Fibroblast of lung (primary cell): ENCODE measurements at places on chromosomes 12 and 14. TPM values are rescaled to one million over a fixed set of nuclear protein-coding genes. Genes with fewer than 3 reads are reported as not detected.

DNA sequence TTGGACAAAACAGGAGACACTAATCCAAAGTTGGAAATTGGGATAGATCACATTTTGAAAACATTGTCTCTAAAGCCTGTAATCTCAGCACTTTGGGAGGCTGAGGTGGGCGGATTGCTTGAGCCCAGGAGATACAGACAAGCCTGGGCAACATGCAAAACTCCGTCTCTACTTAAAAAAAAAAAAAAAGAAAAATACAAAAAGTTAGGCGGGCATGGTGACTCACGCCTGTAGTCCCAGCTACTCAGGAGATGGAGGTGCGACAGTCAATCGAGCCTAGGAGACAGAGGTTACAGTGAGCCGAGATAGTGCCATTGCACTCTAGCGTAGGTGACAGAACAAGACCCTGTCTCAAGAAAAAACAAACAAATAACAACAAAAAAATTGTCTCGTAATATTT lies 152.1 kb downstream of the MGAT4C start:
- no peaks in the 10 kb centered on the region for H3K27me3 ChIP-seq
- no peak overlapping the region for H3K27ac ChIP-seq
- DNase-seq: no peak
- H3K36me3 ChIP-seq: no peaks in the 10 kb centered on the region

- no peak overlapping the region for H3K27ac ChIP-seq
- H3K36me3 ChIP-seq: no peaks in the 10 kb centered on the region
- H3K4me1 ChIP-seq: no peaks in the 10 kb centered on the region
Observed at GRCh38 chr14:76125511-76125910, 26.2 kb upstream of the GPATCH2L start.

DNA sequence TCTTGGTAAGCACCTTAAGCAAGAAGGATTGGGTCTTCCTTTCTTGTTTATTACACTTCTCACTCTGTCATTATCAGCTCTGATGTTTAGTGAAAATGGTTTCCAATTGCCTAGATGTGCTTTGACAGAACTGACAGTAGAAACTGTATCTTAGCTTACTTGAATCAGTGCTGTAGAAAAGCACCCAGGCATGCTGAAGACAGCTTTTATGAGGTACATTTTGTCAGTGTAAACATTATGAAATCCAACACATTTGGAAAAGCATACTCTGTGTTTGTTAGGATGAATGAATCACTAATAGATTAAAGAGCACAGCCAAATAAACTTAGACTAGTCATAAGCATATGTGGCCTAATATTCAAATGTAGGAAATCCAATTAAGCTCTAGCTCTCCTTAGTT lies 290.2 kb upstream of the NPAS3 start:
- no peaks in the 10 kb centered on the region for H3K27me3 ChIP-seq
- H3K27ac ChIP-seq: no peak overlapping the region
- H3K4me3 ChIP-seq: no peak overlapping the region

- peaks cover 34% of the 10 kb centered on the region for H3K27me3 ChIP-seq
- no peak for DNase-seq
- no peak overlapping the region for H3K4me3 ChIP-seq
- H3K36me3 ChIP-seq: no peaks in the 10 kb centered on the region
- H3K4me1 ChIP-seq: peaks cover 16% of the 10 kb centered on the region
- H3K27ac ChIP-seq: no peak overlapping the region
Observed at GRCh38 chr14:73231981-73232851, 5.1 kb upstream of the PAPLN start.

- peak overlapping the region; percentile 37 for H3K4me3 ChIP-seq
- no peak overlapping the region for H3K27ac ChIP-seq
- DNase-seq: peak; percentile 24
- H3K36me3 ChIP-seq: no peaks in the 10 kb centered on the region
- H3K27me3 ChIP-seq: peaks cover 21% of the 10 kb centered on the region
Observed at GRCh38 chr14:32940066-32940651, 1.5 kb downstream of the NPAS3 start.

DNA sequence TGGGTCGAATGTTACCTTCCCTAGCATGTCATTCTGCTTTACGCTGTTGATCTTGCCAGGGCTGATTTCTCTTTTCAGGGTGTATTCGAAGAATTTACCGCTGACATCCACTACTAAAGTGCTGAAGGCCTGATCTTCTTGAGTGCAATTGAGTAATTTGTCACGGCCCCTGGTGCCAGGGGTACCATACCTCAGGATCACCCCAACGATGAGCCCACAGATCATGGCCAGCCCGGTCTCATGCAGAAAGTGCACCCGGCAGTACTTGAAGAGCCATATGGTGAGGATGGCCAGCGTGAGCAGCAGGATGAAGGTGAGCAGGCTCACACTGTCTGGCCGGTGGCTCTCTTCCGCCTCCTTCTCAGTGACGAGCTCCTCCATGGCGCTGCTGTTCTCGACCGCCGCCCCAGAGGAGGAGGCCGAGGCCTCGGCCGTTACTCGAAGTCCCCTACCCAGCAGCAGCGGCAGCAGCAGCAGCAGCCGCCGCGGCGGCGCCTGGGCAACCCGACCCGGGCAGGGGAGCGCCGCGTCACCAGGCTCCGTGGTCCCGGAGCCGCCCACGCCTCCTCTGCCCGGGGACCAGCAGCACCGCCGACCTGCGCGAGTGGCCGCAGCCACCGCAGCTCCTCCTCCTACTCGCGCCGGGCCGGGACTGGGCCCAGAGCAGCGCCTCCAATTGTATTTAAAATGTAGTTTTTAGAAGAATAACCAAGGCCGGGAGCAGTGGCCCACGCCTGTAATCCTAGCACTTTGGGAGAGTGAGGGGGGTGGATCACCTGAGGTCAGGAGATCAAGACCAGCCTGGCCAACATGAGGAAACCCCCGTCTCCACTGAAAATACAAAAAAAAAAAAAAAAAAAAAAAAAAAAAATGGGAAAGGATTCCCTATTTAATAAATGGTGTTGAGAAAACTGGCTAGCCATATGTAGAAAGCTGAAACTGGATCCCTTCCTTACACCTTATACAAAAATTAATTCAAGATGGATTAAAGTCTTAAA lies 58.5 kb upstream of the TMPO start:
- DNase-seq: peak; percentile 72
- H3K4me1 ChIP-seq: no peaks in the 10 kb centered on the region
- H3K36me3 ChIP-seq: no peaks in the 10 kb centered on the region
- no peak overlapping the region for H3K27ac ChIP-seq
- H3K27me3 ChIP-seq: no peaks in the 10 kb centered on the region

GRCh38 chr12:50249464-50250182 lies 33.7 kb downstream of the LIMA1 start:
- peaks cover 12% of the 10 kb centered on the region for H3K4me1 ChIP-seq
- no peaks in the 10 kb centered on the region for H3K36me3 ChIP-seq
- H3K27ac ChIP-seq: no peak overlapping the region
- no peaks in the 10 kb centered on the region for H3K27me3 ChIP-seq

- H3K4me3 ChIP-seq: no peak overlapping the region
- H3K27me3 ChIP-seq: no peaks in the 10 kb centered on the region
- H3K27ac ChIP-seq: no peak overlapping the region
- no peaks in the 10 kb centered on the region for H3K4me1 ChIP-seq
Observed at GRCh38 chr14:34201909-34202637, 251.2 kb upstream of the EGLN3 start.

DNA sequence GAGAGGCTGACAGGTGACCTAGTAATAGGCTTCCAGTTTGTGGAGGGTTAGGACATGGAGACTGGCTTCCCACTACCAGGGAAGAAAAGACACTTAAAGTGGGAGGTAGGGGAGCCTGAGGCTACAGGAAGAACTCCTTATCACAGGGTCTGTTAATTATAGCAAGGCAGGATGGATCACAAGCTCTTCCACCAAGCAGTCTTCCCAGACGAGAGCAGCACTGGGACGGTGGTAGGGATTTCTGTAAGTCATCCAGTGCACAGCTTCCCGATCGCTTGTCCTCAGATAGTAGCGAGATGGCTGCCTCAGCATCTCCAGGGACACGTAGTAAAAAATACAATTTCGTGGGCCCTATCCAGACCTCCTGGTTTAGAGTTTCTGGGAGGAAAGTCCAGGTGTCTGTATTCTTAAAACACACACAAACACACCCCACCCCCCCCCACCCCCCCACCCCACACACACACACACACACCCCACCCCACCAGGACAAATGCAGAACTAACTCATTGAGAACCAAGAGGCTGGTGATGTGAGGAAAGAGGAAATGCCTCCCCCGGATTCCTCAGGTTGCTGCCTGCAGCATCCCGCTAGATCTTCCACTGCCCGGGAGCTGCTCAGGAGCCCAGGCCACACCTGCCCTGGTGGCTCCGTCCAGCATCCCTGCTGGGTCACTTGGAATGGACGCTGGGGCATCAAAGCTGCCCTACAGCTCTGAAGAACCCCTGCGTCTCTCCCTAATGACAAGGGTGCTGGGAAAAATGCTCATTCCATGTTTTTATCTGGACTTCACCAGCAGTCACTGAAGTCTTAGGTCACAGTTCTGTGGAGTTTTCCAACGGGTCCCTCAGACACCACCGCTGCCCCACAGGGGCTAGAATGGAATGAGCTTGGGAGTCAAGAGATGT lies 307.2 kb downstream of the CACNA1C start:
- H3K27ac ChIP-seq: no peak overlapping the region
- H3K4me3 ChIP-seq: no peak overlapping the region
- H3K4me1 ChIP-seq: peaks cover 7% of the 10 kb centered on the region
- H3K36me3 ChIP-seq: no peaks in the 10 kb centered on the region
- no peak for DNase-seq

DNA sequence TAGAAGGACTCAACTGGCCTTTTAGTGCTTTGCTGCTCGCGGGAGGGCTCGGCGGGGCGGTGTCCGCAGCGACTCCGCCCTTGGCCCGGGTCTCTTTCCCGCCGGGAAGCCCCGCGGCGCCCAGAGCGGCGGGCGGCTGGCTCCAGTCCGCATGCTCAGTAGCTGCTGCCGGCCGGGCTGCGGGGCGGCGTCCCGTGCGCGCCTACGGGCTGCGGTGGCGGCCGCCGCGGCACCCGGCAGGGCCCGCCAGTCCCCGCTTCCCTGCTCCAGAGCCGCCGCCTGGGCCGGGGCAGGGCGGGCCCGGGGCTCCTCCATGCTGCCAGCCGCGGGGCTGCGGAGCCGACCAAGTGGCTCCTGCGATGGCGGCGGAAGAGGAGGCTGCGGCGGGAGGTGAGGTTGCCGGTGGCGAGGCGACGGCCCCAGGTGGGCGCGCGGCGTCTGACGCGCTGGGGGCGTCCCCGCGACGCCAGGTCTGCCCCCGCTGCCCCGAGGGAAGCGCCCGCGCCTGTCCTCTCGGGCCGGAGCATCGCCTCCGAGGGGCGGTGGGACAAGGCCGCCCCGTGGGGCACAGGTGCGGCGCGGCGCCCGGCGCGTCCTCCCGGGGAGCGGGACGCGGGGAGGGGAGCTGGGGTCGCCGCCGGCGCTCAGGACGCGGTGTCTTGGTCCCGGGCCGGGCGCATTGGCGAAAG lies at the start of gene BMAL2:
BMAL2 (plus strand) TSS at position 123 of the 689 bp plus-strand sequence; CDS start at position 360, 237 bp downstream.
- no peaks in the 10 kb centered on the region for H3K36me3 ChIP-seq
- H3K4me3 ChIP-seq: peak within 1 kb of the TSS; percentile 78
- H3K4me1 ChIP-seq: peaks cover 13% of the 10 kb centered on the region
- peak within 1 kb of the TSS; percentile 81 for H3K27ac ChIP-seq
- H3K27me3 ChIP-seq: no peaks in the 10 kb centered on the region

- no peaks in the 10 kb centered on the region for H3K27me3 ChIP-seq
- no peak overlapping the region for H3K4me3 ChIP-seq
Observed at GRCh38 chr14:49770212-49770817, 2.4 kb downstream of the KLHDC2 start.

GRCh38 chr14:64954491-64955240 lies 12.1 kb upstream of the GPX2 start:
- no peaks in the 10 kb centered on the region for H3K36me3 ChIP-seq
- no peaks in the 10 kb centered on the region for H3K4me1 ChIP-seq
- H3K4me3 ChIP-seq: no peak overlapping the region
- no peak for DNase-seq
- H3K27me3 ChIP-seq: no peaks in the 10 kb centered on the region

- H3K27ac ChIP-seq: no peak overlapping the region
- H3K4me3 ChIP-seq: no peak overlapping the region
- H3K27me3 ChIP-seq: no peaks in the 10 kb centered on the region
- DNase-seq: no peak
- H3K36me3 ChIP-seq: no peaks in the 10 kb centered on the region
Observed at GRCh38 chr12:44775901-44776300, 100.2 kb downstream of the NELL2 start.

DNA sequence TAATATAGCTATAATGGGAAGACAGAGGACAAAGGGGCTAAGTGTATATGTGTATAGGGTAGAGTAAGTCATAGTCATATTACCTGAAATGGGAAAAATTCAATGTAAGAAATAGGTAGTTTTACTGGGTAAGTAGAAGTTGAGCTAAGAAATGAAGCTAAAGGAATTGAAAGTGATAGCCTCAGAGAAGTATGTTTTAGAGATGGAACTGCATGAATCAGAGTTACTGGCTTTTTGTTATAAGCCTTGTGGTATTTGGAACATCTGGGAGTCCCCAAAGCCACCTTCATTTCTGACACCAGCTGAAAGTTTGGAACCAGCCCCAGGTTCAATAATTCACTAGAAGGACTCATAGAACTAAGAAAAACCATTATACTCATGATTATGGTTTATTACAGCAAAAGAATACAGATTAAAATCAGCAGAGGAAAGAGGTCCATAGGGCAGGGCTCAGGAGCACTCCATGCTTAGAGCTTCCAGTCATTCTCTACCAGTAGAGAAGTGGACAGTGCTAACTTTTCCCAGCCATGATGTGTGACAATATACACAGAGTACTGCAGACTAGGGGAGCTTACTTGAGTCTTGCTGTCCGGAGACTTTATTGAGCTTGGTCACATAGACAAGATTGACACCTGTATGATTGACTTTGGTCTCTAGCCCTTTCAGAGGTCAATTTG lies 9.8 kb upstream of the IFNG start:
- H3K4me1 ChIP-seq: no peaks in the 10 kb centered on the region
- no peak overlapping the region for H3K4me3 ChIP-seq
- H3K27ac ChIP-seq: no peak overlapping the region
- no peaks in the 10 kb centered on the region for H3K36me3 ChIP-seq
- no peak for DNase-seq

GRCh38 chr12:100959481-100959880 lies 164.9 kb downstream of the ANO4 start:
- no peak overlapping the region for H3K4me3 ChIP-seq
- H3K27ac ChIP-seq: no peak overlapping the region
- H3K27me3 ChIP-seq: no peaks in the 10 kb centered on the region

Gene AVPR1A
- not detected in 2 replicates for total RNA-seq

Gene NR1H4
- total RNA-seq: not detected in 2 replicates

Gene NANOG
- not detected in 2 replicates for total RNA-seq

Gene NRL
- total RNA-seq: 0.77 and 0.99 TPM in 2 replicates

Gene TEX52
- not detected in 2 replicates for total RNA-seq
